NCI-H1694 treated with DMSO at 0.1 percent for 48 hours (cell line): ENCODE measurements at places on chromosomes 12 and 14.
A peak's percentile ranks its signal among the peaks of the same experiment; 100 is the strongest.

DNA sequence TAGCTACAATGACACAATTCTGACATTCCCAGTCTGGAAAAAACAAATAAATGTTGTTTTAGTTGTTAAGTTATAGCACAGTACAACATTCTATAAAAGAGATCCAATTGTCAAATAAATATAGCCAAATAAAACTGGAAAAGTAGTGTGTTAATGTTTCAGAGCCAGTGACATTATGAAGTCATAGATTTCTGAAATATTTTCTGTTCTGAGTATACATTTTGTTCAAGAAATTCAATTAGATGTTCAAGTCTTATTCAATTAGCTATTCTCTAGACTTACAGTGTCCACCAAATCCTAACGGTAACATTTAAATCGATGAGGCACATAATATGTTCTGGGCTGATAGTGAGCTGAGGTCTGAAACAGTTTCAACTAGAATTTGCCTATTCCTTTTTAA is 196.1 kb upstream of the ABCD2 start:
- no peak for DNase-seq

DNA sequence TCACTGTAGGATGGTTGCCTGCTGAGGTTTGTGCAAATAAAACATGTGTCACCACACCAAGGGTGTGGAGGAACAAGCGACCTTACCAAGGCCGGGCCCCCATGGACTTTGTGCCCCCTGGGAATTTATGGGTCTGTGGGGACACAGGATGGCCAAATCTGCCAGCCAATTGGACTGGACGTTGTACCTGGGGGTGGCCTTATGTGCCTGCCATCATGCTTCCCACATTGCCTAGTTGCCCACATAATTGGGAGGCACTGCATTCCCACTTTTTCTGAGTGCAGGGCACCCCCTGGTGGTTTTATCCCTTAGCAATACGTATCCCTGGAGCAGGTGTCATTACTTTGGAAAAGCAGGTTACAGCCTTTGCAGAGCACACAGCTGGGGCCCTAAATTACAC is 92.6 kb upstream of the TMPO start:
- DNase-seq: no peak

- DNase-seq: no peak
Observed at GRCh38 chr14:95722525-95723190, 8.7 kb upstream of the TCL1A start.

- DNase-seq: no peak
Observed at GRCh38 chr12:39105111-39105510, 199.7 kb upstream of the CPNE8 start.

GRCh38 chr12:8088574-8088973 is 6.5 kb downstream of the NECAP1 start:
- DNase-seq: no peak

DNA sequence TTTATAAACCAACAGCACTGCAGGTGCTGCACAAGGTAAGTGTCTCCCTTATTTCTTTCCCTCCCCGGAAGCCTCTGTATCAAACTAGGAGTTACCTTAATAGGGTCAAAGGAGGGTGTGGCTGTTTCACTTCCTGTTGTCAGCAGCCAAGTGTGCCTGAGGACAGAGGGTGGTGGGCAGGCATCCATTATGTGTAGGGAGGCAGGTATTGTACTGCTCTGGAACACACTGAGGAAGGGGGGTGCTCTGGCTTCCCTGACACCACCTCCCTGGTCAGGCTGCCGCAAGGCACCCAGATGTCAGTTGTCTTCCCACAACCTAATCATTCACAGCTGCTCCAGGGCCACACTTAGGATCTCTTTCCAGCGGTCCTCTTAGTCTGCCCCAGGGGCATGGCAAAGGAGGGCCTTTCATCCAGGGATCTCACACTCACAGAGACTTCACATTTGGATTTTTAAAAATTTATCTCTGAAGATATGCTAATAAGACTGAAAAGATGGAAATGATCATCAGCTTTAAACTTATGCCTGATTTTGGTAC is 132.0 kb upstream of the ARHGAP5 start:
- peak; percentile 77 for DNase-seq

- peak; percentile 25 for DNase-seq
Observed at GRCh38 chr12:124557518-124558223, 9.7 kb downstream of the NCOR2 start.

DNA sequence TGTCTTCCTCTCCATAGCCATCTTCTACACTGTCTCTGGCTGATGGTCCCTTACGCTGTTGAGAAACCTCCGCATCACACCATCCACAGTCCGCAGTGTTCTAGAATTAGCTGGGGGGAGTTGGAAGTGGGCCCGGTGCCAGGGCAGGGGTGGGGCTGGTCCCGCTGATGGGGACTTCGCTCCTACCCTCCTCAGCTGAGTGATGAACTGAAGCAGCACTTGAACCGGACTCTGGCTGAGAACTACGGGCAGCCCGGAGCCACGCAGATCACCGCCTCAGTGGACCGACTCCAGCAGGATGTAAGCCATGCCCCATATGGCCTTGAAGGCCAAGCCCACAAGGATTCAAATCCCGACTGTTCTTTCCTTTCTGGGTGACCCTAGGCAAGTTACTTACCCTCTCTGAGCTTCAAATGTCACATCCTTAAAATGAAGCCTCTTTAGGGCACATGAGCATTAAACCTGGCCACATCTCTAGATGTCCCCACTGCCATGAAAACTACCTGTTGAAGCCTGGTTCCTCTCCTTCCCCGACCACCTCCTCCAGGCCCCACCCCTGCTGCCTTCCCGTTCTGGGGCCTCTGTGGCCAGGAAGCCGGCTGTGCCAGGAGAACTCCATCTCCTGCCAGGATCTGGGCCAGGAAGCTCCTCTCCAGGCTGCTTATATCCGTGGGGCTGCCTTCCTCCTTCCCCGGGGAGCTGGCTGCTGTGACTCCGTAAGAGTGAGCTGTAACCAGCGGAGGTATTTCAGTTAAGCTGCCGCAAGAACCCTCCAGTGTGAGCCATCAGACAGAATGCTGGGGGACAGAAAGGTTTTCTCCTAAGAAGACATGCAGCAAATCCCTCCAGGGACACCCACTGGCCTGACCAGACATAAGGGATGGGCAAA is 53.1 kb downstream of the TSPAN11 start:
- no peak for DNase-seq

GRCh38 chr12:76876696-76877229 is 2.1 kb downstream of the CSRP2 start:
- DNase-seq: no peak

DNA sequence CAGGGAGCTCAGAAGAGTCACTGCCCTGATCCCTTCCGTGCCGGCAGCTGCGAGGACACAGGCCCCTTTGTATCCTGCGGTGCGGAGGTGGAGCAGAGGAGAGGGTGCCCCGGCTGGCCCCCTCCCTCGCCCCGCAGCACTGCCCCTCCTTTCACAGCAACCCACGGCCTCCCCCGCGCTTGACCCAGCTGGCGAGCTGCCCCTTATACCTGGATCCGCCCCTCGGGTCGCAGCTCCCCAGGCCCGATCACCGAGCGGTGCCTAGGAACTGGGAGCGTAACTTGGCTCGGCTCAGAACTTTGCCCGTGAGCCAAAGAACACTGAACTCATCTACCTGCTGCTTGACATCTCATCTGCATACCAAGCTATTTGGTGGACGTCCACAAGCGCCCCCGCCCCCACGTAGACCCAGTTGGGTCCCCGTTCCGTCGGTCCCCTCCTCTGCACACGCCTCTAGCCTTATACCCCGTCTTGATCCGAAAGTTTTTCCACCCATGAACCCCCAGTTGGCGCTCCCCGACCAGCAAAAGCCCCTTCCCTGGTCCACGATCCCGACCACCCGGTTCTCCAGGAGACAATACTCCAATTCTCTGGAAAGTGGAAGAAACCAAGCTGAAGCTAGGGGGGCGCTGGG is 697 bp upstream of the DNAJC14 start:
- DNase-seq: no peak

- DNase-seq: no peak
Observed at GRCh38 chr14:42911642-42912041, 1305.0 kb downstream of the LRFN5 start.

DNA sequence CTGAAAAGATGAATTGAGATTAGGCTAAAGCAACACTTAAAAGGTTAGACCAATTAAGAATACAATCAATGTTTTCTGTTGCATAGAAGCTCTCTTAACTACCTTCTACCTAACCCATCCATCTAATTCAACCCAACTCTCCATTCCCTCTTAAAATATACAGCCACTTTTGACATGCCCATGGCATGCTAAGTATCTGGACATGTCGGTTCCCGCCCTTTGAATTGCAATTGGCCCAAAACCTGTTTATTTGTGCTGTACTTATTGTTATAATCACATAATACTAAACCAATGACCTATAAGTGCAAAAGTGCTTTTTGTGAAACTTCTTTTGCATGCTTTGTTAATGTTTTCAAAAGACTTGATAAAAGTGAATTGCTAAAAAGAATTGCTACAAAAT is 37.6 kb upstream of the APPL2 start:
- no peak for DNase-seq

DNA sequence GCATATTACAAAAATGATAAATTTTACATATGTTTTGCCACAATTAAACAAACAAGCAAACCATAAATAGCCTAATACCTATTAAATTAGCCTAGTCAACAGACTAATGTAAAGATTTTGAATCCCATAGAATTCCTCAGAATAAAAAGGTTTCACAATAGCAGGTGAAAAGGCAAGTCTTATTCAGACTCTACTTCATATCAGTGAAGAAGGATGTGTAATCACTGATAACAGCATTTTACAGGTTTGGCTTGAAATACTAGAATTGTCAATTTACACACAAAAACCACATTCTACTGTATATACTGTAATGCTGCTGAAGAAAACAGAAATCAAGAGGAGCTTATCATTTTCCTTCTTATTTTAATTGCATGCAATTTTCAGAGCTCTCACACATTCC is 90.8 kb upstream of the SSTR1 start:
- DNase-seq: no peak

DNA sequence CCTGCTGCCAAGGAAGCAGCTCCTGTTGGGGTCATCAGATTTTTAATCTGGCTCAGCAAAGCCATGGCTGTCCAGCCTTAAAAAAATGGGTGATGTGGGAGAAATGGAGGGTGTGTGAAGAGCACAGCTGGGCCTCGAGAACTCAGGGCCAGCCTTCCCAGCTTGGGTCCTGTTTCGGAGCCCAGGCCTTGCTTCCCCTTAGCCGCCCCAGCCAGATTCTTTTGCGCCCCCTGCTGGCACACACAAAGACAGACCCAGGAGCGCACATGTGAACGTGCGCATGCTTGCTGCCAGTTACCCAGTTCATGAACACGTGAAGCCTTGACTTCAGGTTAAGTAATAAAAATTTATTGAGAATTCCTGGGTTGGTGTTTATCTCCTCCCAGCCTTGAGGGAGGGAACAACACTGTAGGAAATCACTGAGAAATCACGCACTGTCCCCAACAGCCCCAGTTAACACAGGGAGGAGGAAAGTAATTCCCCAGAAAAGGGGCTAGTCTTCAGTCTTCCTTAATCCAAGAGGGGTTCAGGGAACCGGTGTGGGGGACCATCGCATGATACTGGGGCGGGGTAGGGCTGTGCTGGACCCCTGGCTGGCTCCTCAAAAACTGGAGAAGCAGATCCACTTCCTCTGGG is 5.3 kb downstream of the PHB2 start:
- peak; percentile 88 for DNase-seq

GRCh38 chr12:81332054-81332453 is 254.2 kb downstream of the ACSS3 start:
- DNase-seq: no peak

DNA sequence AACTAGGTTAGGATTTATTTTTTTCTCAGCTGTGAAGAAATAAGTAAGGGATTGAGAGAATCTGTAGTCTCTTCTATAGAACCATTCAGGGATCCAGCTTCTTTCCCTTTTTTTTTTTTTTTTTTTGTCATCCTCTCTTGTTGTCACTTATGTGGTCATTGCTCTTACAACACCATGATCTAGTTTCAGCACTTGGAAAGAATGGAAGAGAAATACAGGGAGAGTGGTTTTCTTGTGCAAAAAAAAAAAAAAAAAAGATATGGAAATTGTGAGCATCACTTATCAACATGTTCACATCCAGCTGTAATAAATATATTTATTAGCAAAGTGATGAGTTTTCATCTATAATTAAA is 599.3 kb downstream of the SLC6A15 start:
- no peak for DNase-seq

DNA sequence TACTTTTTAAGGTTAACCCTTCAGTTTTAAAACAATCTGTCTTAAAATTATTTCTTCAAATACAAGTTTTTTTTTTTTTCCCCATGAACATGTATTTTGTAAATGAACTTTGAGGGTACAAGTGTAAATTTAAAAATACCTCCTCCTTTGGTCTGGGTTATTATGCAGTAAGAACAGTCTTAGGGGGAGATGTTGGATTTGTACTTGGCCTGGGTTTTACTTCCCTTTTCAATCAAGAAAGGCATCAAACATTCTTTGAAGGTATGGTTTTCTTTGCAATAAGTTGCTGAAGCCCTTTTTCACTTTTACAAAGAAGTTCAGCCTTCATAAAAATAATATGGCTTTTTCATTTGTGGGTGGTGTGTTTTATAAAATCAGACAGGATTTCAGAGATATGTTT is 20.5 kb downstream of the WBP11 start:
- DNase-seq: no peak

GRCh38 chr14:34212172-34212929 is 249.7 kb downstream of the SPTSSA start:
- no peak for DNase-seq

- no peak for DNase-seq
Observed at GRCh38 chr14:50233166-50233950, 2.0 kb upstream of the SOS2 start.

- no peak for DNase-seq
Observed at GRCh38 chr12:123223241-123223668, 9.7 kb downstream of the MPHOSPH9 start.

DNA sequence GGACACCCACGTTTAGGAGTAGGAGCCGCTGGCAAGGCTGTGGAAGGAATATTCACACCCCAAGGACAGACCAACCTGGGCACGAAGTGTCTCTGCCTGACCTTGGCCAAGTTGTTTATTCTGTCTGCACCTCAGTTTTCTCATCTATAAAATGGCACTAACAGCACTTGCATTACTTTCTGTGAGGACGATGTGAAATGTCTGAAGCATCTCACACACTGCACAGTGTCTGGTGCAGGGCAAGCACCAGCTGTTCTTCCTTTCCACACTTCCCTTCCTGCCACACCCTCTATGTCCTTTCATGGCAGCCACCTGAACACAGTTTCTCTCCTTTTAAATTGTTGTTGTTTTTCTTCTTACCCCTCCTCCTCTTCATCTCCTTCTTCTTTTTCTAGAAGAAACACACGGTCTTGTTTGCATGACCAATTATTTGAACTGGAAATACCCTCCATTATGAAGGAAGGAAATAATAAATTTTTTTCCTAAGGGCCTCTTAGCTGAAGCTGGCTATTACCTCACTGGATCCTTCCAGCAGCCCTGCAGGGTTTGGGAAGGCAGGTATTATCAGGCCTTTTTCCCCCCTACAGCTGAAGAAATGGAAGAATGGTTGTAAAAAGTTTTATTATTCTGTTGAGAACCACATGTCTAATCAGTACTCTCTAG is 42.9 kb upstream of the ATP23 start:
- DNase-seq: peak; percentile 33

GRCh38 chr12:100460702-100461101 is 13.0 kb upstream of the NR1H4 start:
- no peak for DNase-seq

- peak; percentile 35 for DNase-seq
Observed at GRCh38 chr12:111102102-111102739, 181.8 kb upstream of the MYL2 start.
